ENCODE measurements at places on chromosomes 4 and X.

DNA sequence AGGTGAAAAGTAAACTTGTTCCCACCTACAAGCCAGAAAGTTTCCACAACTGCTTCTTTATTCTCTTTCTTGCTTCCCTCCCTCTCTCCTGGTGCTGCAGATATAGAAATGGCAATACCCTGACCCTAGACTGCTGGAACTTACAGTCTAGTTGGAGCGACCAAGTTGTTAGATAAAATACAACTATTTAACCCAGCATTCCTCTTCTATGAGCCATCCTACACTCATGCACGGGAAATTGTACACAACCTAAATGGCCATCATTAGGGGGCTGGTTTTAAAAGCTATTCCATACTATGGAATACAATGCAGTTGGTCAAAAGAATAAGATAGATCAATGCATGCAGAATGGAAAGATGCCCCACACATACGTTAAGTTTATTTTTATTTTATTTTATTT is 41.1 kb downstream of the PJA1 start:
- no peak for DNase-seq

DNA sequence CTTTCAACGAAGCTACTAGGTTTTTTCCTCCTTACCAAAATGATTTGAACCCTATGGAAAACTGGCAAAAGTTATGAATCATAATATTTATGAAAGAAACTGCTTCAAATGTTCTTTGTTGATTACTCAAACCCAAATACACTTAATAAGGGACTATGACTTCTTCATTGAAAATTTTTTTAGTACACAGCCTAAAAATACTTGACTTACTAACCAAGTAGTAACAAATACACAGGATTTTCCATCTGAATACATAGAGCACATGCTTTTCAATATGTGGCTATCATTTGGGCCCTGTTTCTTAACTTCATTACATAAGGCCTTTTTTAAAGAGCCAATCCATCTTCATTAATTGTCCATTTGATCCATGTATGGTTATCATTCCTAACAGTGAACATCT is 171.5 kb downstream of the FBXW7 start:
- no peak for DNase-seq

GRCh38 chrX:153909024-153909979 is 4.8 kb downstream of the AVPR2 start:
- DNase-seq = no peak

- DNase-seq = no peak
These were observed 3.9 kb upstream of the DTHD1 start for GRCh38 chr4:36277533-36277932.

DNA sequence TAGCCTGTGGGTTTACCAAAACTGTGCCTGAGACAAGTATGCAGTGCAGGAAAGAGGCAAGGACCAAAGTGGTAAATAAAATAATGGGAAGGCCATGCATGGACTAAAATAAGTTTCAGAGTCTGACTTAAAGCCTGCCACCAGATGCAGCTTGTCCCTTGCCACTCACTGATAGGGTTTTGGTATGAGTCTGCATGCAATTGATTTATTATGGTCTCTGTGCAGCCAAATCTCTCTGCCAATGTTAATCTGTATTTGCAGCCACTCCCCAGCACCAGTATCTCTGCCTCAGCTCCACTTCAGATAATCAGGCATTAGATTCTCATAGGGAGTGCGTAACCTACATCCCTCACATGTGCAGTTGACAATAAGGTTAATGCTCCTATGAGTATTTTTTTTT is 5.5 kb upstream of the FGF2 start:
- DNase-seq = no peak

- no peak for DNase-seq
These were observed 6.0 kb downstream of the PLXNB3 start for GRCh38 chrX:153769865-153770600.

DNA sequence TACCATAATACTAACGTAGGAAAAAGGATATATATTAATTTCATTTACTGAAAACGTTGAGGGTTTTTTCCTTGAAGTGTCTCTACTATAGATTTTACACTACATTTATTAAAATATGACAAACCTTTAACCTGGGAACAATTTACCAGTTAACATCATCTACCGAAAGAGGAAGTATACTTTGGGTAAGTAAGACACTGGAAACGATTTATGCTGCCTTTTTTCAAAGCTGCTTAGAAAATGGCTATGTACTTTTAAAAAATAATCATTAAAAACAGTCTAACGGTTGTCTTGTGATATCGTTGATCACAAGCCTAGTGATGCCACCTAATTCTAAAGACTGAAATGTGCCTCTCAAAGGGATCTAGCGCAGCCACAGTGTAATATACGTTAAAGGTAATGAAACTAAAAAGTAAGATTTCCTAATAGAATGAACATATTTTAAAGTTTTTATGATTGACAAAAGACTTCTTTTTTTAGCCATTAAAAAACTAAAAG is 50.4 kb downstream of the STX18 start:
- DNase-seq = no peak

DNA sequence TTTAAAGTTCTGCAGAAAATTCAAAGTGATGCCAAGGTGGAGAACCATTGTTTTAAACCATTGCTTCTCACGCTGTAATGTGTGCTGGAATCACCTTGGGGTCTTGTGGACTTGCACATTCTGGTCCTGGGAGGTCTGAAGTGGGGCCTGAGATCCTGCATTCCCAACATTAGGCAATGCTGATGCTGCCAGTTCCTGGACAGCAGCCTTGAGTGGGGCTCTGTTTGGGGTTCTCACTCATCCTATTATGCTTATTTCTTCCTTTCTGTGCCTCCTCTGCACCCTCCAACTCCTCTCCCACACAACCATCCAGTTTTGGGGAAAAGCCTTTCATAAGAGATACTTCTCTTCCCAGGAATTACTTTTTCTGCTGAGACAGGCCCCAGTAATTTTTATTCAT is 44.2 kb upstream of the RASSF6 start:
- no peak for DNase-seq

DNA sequence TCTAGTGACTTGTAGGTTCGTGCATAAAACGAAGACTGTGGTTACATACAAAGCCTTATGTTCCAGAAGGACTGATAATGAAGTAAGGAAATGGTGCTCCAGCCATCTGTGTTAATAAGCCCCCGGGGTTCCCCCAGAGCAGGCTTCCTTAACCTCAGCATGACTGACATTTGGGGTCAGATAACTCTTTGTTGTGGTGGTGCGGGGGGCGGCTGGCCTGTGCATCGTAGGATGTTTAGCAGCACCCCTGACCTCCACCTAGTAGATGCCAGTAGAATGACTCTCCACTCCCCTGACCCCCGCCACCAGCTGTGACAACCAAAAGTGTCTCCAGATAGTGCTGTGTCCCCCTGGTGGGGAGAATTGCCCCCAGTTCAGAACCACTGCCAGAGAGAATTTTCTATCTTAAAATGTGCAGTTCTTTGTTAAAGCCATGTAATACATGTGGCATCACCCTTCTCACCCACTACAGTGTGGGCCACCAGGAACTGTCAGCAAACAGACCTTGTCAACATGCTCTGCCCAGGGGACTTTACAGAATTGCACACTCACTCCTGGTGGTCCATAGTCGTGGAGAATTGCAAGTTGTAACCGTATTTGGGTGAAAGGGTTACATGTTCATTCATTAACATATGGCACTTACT is 7.5 kb downstream of the SH3KBP1 start:
- no peak for DNase-seq

- DNase-seq = no peak
These were observed 14.2 kb downstream of the BCAP31 start for GRCh38 chrX:153709726-153710674.

DNA sequence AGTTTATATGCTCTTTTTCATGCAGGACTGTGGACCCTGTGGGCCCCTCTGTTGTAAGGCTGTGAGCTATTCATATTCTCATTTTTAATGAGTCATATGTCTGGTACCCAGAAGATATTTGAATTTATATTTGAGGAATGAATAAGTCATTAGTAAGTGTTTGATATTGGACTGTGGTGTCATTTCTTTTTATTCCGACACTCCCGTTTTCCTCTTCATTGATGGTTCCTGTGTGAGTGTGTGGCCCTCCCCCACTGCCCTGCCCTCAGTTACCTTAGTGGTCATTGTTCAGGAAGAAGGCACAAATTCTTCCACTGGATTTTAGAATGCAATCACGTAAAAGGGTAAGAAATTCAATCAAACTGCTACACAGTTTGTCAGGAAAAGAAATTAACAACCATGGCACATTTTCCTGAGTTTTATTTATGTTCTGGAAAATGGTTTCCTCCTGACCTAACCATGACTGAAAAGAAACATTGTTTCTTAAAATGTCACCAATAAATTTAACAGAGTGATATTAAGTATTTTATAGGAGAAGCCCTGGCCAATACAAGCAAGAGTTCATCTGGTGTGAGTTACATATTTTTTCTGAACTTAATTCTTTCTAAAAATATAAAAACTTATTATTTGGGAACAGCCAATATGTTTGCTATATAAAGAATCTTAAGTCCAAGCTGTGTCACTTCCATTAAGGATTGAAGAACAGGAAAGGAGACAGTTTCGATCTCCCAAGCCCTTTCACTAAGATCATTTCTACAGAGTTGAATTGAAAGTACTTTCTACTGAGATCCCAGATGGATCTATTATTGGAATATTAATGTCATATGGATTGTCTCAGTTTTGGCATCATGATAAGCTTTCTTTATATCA is 370.5 kb upstream of the ANXA10 start:
- no peak for DNase-seq

GRCh38 chr4:165927815-165928214 is 54.8 kb downstream of the TLL1 start:
- DNase-seq = no peak

- no peak for DNase-seq
These were observed 66.1 kb downstream of the KIT start for GRCh38 chr4:54723820-54724219.

- no peak for DNase-seq
These were observed 548 bp downstream of the TMEM164 start for GRCh38 chrX:110003167-110004156.

GRCh38 chr4:17624821-17625220 is 10.4 kb downstream of the MED28 start:
- DNase-seq = no peak

DNA sequence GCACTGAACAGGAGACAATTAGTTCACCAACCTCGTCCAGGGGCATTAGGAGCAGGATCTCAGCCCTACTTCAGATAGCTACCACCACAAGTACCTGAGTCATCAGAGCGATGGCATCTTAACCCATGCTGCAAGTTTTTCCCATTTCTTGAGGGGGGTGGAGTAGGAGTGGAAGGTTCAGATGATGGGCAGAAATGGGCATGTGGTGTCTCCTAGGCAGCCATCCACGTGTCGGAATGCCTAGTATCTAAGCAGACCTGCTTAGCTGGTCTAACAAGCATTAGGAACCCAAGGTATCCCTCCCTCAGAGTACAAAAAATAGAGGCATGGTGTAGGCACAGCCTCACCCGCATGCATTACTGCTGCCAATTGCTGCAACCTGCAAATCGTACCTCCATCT is 159.1 kb upstream of the DGKK start:
- no peak for DNase-seq

DNA sequence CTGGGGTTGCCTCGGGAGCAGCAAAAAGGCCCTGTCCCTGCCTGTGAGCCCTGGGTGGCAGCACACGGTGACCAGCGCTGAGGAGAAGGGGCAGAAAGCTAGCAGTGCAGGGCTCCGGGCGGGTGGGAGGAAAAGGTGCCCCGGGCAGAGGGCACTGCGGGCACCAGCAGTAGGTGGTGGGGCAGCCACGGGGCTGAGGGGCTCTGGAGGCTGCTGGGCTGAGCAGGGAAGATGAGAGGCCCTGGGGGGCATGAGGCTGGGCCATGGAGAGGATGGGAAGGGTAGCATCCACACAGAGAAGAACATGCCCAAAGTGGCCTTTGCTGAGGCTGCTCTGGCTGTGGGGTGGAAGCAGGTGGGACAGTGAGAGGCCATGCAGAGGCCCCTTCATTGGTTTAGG is 67.5 kb upstream of the NKX1-1 start:
- no peak for DNase-seq

DNA sequence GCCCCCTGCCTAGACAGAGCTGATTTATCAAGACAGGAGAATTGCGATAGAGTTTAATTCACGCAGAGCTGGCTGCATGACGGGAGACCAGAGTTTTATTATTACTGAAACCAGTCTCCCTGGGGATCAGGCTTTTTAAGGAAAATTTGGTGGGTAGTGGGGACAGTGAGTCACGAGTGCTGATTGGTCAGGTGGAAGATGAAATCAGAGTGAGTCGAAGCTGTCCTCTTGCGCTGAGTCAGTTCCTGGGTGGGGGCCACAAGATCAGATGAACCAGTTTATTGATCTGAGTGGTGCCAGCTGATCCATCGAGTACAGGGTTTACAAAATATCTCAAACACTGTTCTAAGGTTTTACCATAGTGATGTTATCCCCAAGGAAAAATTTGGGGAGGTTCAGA is 36.6 kb downstream of the MYOZ2 start:
- no peak for DNase-seq

DNA sequence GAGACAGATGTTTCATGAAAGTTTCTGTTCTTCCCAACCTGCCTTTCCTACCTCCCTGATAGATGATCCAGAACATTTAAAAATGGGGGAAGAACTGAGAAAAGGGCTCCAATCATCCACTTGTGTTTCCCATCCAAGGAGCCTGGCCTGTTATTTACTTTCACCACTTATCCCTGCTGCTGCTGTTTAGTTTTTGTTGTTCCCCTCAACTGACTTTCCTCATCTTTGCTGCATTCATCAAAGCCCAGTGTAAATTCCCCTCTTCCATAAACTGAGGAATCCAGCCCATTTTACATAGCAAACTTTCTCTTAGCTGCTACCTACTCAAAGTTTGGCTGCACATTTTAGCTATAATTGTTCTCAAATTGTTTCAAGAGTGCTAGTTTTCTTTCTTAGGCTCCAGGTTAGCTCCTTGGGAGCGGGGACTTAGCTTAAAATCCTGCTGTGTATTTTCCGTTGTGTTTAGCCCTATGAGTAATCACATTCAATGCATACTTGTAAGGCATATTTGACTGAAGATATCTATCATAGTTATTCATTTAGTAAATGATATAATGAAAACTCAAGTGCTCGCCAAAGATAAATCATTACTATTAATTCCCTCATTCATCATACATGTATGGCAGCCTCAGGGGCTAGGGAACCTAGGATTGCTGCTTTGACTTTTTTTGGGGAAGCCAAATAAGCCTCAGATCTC is 1.4 kb upstream of the PTPN13 start:
- DNase-seq = no peak

DNA sequence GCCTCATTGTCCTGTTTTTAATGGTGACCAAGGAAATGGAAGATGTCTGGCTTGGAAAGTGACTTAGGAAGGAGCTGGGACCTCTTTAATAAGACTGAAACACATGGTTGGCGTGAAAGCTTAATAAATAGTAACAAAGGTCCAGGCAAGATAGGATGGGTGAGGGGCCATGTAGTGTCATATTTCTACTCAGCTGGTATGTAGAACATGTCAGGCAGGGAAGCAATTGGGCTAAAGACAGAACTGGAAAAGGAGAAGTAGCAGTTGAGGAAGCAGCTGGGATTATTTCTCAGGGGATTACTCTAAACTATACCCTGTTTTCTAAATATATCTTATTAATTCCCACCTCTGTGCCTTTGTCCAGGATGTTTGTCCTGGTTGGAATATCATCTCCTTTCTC is 18.6 kb downstream of the ITGB1BP2 start:
- no peak for DNase-seq

Data from stimulated activated CD8-positive, alpha-beta memory T cell treated with anti-CD3 and anti-CD28 coated beads, Interleukin-15, amount 100 ng/mL, for 4 hours (primary cell).